ENCODE measurements at places on chromosomes 12 and 14.

- no peak for DNase-seq
Measured at GRCh38 chr14:100774164-100774537, 47.5 kb downstream of the DLK1 start.

GRCh38 chr14:69672356-69672755 lies 61.0 kb downstream of the SUSD6 start:
- no peak for DNase-seq

GRCh38 chr14:32009976-32010581 lies 67.0 kb upstream of the ARHGAP5 start:
- no peak for DNase-seq

DNA sequence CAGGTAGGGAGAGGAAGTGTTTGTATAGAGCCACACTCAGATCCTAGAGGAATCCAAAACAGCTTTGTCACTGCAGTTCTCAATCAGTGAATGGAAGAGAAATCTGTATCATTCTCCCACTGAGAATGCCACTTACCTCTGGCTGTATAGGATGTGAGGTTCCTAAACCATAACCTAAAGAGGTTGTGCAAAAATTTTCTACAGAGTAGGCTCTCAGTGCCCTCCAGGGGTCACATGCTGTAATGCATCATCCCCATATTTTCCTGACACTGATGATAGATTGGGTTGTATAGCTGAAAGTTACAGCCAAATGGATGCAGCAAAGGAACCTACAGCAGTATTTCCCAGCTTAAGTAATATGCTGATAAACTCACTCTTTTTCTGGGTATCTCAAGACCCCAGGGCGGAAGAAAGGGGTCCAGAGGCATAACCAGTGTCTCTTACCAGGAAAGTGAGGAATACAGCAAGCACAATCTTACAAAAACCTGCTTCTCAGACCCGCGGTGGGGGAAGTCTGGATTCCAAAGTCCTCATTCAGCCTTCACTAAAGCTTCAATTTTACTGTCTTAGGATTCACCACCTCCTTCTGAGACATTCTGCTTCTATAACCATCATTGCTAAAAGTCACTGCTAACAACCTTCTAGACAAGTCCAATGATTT lies 3.8 kb downstream of the BCDIN3D start:
- DNase-seq = peak; percentile 80

GRCh38 chr14:37894463-37894862 lies 299.0 kb downstream of the TTC6 start:
- DNase-seq = no peak

- DNase-seq = no peak
Measured at GRCh38 chr12:14153803-14154202, 172.4 kb upstream of the GRIN2B start.

- no peak for DNase-seq
Measured at GRCh38 chr12:49533331-49533730, 5.5 kb upstream of the KCNH3 start.

DNA sequence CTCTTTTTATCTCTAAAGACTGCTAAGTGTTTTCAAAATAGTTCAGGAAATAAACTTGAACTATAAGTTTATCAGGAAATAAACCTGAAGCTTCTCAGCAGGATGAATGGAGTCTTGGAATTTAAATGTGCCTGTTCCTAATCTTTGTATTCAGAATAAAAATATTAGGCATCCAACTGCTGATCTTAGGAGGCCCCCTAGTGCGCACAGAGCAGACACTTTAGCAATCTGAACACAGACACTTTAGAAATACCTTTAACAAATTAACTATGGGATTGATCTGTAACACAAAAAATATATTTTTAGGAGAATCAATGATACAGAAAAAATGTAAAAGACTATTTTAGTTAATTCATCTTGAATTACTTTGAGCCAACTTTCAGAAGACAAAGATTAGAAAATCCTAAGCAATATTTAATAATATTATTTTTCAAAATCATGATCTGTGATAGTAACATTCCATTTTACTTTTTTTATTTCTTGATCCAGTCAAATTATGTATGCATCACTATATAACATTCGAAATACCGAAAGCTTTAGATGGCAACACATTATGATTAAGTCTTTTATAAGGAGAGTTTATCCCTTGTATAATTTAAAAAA lies 80.9 kb downstream of the SLC41A2 start:
- no peak for DNase-seq

DNA sequence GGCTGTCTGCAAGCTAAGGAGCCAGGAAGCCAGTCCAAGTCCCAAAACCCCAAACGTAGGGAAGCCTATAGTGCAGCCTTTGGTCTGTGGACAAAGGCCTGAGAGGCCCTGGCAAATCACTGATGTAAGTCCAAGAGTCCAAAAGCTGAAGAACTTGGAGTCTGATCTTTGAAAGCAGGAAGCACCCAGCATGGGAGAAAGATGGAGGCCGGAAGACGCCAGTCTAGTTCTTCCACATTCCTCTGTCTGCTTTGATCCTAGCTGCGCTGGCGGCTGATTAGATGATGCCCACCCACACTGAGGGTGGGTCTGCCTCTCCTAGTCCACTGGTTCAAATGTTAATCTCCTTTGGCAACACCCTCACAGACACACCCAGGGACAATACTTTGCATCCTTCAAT lies 58.5 kb downstream of the CAPS2 start:
- DNase-seq = peak; percentile 34

DNA sequence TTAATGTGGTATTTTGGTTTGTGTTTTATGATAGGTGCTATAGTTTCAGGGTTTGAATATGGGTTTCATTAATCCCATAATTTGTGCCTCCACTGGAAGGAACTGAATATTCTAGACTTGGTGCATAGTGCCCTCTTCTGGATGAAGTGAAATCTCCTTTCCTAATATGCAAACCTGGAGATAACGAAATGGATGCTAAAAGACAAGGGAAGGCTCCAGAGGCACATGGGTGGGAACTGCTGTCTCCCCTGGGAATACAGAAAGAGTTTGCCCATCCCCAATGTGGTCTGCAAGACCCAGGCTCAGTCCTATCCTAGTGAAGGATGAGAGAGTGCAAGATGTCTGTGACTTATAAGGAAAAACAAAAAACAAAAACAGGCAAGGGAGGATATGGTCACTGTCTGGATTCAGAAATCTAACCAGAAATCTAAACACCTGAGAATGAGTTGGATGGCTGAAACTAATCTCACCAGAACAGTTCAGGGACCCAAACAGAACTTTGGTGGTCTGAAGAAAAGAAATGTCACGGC lies 142.3 kb upstream of the TMPO start:
- peak; percentile 69 for DNase-seq
